CD4-positive, alpha-beta T cell (primary cell): ENCODE measurements at places on chromosomes 2 and 18. TPM values are rescaled to one million over a fixed set of nuclear protein-coding genes. Genes with fewer than 3 reads are reported as not detected.

The MMADHC gene
- 77.8 TPM for total RNA-seq

The LCT gene
- total RNA-seq: 0.06 TPM

The APCDD1 gene
- total RNA-seq: not detected

The SCG2 gene
- total RNA-seq: not detected

The TSGA10 gene
- total RNA-seq: 11.0 TPM

The SDC1 gene
- total RNA-seq: not detected

The C1GALT1C1L gene
- total RNA-seq: not detected

The HOXD3 gene
- total RNA-seq: not detected

The CFAP65 gene
- total RNA-seq: not detected

The NDC80 gene
- total RNA-seq: 6.3 TPM

The TSPYL6 gene
- not detected for total RNA-seq

The COL5A2 gene
- total RNA-seq: 0.25 TPM

The MOGAT1 gene
- not detected for total RNA-seq

The SLC4A3 gene
- 0.20 TPM for total RNA-seq

The NFATC1 gene
- 113 TPM for total RNA-seq

The CCBE1 gene
- total RNA-seq: not detected

The PLEKHH2 gene
- total RNA-seq: 2.7 TPM

The SLC30A3 gene
- total RNA-seq: not detected

The POLR1B gene
- total RNA-seq: 11.5 TPM

The TLX2 gene
- 0.30 TPM for total RNA-seq

The CYB5A gene
- total RNA-seq: 4.1 TPM

The CCDC148 gene
- not detected for total RNA-seq

The NGEF gene
- total RNA-seq: not detected

The ZNF804A gene
- not detected for total RNA-seq

The MARCO gene
- not detected for total RNA-seq

The AQP12A gene
- not detected for total RNA-seq

The ATP6V1C2 gene
- not detected for total RNA-seq
